ENCODE measurements at places on chromosomes 12 and 14.

DNA sequence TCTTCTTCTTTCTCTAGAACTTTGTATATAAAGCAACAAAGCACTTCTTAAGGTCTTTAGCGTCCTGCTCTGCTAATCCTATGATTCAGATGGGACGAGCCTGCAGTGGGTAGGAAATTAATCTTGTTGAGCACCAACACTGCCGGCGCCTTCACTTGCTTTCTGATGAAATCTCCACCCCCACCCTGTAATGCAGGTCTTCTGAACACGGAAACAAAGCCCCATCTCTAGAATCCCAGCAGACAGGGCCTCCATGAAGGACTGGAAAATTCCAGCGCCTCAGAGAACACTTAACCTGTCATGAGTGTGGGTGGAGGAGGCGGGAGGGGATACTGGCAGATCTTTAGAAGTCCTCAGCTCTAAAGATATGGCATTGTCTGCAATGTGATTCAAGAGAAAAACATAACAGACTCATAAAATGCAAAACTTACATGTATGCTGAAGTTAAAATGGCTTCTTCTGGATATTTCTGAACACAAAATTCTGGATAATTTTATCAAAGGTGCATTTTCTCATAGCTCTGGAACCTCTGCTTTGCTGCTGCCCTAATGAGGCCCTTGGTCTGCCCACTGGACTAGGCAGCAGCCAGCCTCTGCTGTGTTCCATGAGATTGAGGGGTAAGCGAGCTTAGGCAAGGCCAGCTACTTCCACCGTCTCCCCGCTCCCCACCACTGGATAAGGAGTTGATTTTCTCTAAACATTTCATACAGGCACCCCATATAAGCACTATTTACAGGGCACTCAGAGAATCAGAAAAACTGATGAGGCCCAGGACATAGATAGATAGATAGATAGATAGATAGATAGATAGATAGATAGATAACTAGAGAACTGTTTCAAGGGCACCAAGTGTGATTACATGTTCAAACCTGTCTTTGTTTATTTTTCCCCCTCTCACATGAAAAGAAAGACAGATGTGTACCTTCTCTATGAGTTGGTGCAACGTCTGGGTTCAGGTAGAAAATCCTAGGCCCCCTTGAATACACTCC is 43.1 kb downstream of the ZFP36L1 start:
- no peak for DNase-seq

- no peak for DNase-seq
These were observed 75.0 kb downstream of the BICD1 start for GRCh38 chr12:32181498-32182175.

DNA sequence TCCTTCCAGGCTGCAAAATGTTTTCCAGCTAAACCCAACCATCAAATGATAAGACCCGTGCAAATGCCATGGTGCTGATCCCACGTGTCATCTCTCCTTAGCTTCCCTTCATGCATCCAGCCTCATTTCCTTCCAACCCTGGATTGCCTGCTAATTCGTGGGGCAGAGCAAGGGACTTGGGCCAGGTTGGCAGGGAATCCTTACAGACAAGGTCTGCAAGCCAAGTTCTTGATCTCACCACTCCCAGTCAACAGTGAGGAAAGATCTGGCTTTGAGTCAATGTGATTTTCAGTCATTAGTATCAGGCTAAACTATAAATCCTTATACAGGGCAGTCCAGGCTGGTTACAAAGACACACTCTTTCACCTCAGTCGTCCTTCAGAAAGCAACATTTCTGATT is 150.9 kb downstream of the ANO2 start:
- no peak for DNase-seq

DNA sequence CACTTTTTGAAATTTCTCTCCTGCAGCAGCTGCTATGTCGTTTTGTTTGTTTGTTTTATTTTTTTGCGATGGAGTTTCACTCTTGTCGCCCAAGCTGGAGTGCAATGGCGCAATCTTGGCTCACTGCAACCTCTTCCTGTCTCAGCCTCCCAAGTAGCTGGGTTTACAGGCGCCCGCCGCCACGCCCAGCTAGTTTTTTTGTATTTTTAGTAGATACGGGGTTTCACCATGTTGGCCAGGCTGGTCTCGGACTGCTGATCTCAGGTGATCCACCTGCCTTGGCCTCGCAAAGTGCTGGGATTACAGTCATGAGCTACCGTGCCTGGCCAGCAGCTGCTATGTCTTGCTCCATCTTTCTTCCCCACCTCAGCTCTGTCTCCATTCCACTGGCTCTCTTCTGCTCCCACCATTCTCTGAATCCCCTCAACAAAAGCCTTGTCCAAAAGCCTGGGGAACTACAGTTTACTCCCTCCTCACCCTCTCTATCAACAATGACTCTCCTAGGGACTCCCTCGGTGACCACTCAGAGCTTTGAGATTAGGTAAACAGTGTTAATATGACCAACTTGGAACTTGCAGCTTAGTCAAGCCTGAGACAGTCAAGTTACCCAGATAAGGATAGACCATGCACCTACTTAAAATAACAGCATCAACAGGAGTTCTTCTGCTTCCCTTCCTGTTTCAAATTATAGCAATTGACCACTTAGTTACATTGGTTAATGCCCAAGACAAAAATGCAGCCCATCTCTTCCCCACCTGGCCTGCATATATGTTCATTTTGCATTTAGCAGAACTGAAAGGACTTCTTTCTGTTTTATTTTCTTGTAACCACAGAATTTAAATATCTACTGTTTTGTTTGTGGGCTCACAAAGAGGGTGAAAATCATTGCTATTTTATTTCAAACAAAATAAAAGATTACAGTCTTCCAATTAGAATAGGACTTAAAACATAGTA is 189.0 kb upstream of the AMIGO2 start:
- DNase-seq = no peak

- DNase-seq = no peak
These were observed 53.8 kb downstream of the TRPV4 start for GRCh38 chr12:109779382-109779781.

DNA sequence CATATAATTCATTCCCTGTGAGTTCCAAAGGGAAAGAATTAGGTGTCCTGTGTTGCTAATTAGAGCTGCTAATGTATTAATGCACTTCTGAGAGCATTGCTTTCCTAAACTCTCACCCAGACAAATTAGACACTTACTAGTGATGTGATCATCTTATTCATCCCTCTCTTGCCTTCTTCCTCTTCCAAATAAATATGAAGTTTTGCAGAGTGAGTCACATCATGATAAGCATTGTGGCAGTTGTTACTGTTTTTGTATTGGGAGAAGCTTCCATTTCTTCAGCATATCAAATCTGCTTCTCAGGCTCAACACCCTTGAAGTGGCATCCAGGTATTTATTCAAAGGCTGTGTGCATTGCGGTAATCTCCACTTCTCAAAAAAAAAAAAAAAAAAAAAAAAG is 37.3 kb upstream of the E2F7 start:
- DNase-seq = no peak

- DNase-seq = no peak
These were observed 1.0 kb downstream of the IRF9 start for GRCh38 chr14:24162093-24162492.

DNA sequence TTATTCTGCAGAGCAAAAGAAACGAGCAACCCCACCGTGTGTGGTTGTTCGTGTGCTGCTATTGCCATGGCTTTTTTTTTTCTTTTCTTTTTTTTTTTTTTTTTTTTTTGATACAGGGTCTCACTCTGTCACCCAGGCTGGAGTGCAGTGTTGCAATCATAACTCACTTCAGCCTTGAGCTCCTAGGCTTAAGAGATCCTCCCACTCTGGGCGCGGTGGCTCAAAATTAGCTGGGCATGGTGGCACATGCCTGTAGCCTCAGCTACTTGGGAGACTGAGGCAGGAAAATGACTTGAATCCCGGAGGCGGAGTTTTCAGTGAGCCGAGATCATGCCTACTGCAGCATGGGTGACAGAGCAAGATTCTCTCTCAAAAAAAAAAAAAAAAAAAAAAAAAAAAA is 144.2 kb downstream of the ESR2 start:
- DNase-seq = no peak

GRCh38 chr14:105486974-105487448 is 325 bp downstream of the CRIP1 start:
- peak; percentile 41 for DNase-seq

DNA sequence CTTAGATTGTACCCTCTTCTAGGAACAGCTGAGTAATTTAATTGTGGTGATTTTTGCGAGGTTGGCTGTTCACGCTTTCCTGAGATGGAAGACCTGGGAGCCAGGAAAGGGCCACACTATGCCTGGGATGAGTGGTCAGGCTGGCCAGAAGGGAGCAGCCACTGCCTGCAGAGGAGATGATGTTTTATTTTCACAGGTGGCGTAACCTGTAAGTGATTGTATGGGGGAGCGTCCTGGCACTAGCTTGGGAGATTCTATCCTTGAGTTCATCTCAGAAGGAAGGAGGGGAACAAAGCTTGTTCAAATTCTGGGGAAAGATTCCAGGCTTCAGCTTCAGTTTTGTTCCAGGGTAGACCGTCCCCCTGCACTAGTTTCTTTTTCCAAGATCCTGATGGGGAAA is 1.2 kb downstream of the RPH3A start:
- no peak for DNase-seq

- no peak for DNase-seq
These were observed 6.4 kb downstream of the TMEM121 start for GRCh38 chr14:105532735-105533141.

DNA sequence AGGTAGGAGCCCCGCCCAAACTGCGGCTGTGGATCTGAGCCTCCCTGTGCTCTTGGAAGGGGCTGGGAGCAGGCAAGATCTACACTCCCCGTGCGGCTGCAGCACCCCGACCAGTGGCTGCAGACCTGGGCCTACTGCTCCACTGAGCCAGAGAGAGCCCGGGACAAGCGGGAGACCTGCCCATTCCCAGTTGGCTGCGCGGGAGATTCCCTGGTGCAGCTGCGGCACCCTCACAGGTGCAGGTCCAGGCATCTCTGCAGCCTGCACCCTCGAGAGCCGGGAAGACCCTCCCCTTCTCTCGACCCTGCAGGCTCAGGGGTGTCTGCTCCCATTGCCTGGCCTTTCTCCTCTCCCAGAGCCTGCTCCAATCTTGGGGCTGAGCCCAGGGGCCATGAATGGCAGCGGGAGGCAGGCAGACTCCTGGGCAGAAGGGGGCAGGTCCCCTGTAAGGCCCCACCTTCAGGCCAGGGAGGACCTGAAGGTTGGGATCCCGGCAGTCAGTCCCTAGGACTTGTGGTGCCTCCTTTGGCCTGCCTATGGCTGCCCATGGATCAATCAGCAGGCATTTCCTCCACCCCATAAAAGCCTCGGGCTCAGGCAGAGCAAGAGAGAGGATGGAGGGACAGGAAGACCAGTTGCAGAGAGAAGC is 8.8 kb upstream of the A2M start:
- no peak for DNase-seq

DNA sequence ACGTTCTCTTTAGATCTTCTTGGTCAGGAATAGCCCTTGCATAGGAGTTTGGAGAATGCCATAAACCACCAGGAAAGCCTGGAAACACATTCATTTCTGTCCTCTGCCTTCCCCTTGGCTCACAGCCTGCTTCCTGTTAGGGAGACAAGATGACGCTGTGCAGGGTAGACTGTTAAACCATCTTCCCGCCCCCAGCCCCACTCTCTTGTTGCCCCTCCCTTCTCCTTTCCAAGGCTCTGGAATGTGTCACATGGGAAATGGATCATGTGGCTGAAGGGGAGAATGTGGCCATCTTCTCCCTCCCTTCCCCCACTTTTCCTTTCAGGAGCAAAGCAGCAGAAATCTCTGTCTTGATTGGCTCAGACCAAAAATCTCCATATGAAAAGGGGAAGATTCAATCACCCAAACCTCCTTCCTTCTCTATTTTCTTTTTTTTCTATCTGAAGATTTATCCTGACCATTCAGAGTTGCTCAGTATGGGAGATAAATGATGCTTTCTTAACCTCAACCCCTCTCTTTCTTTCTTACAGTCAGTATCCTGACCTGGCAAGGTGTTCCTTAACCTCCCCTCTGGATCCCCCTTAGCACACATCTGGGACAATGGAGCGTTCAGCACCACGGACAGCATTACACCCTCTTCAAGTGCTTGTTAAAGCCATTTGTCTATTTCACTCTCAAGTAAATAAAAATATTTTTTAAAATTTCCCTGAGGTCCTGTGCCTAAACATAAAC is 11.4 kb downstream of the GPR19 start:
- DNase-seq = no peak

- peak; percentile 21 for DNase-seq
These were observed 75.2 kb downstream of the CMAS start for GRCh38 chr12:22121224-22121623.

DNA sequence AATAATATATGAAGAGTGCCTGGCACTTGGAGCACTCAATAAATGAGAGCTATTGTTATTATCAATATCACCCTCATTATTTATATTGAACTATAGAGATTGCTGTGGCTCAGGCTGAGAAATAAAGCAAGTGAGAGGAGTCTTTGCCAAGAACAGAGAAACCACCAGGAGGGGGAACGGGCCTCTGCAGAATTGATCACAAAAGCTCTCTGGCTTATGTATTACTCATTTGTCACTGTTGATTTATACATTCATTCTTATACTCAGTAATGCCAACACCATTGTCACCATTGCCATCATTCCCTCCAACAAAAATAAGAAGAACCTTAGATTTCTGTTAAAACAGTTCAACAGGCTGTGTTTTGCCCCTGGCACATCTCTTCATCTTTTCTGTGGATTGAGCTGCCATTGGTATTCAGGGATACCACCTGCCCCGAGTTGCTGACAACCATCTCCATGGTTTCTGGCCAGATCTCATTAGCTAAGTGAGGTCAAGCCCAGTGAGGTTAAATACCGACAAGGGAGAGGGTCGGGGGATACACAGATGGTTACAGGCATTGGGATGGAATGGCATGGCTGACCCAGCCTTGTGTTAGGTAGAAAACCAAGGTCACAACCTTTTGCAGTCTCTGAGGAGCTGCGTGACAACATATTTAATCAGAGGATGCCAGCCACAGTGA is 21.8 kb upstream of the PCNX1 start:
- no peak for DNase-seq

DNA sequence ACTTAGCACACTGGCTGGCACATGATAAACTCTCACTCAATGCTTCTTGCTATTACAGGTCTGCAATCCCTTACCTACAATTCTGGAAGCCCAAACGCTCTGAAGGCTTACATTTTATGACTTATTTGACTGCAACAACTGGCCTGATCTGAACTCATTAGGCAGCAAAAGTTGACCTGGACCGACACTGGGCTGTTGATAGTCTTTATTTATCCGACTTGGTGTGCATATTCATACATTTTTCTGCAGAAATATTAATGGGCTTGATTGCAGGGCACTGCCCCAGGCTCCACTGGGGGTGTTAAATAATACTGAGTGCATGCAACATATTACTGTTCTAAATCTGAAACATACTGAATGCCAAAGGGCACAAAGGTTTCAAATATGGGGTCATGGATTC is 1076.7 kb downstream of the BCL11B start:
- DNase-seq = no peak
